ENCODE measurements at places on chromosomes 6 and 20.

DNA sequence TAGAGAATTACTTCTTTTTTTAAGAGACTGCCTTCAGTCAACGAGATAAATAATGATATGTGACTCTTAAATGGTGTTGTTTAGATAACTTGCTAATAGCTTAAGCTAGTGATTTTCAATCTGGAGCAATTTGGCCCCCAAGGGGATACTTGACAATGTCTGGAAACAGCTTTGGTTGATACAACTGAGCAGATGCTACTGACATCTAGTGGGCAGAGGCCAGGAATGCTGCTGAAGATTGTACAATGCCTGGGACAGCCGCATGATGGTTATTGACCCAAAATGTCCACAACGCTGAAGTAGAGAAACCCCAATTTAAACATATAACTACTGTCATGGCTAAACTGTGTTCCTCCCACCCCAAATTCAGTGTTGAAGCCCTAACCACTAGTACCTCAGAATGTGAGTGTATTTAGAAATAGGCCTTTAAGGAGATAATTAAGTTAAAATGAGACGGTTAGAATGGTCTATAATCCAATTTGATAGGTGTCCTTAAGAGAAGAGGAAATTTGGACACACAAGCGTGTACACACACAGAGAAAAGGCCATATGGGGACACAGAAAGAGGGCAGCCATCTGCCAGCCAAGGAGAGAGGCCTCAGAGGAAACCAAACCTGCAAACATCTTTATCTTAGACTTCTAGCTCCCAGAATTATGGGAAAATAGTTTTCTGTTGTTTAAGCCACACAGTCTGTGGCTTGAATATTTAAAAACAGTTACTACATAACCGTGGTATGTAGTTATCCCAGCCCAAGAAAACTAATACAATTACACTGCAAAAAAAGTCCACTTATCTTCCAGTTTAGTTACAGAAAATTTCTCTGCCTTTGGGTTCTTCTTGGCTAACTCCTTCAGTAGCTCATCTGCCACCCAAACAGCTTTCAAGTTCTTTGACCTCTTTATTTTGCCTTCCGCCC is 22.2 kb downstream of the RWDD2A start:
- peak; percentile 55 for DNase-seq

GRCh38 chr20:54204481-54204880 is 3.4 kb upstream of the PFDN4 start:
- DNase-seq, result no peak

DNA sequence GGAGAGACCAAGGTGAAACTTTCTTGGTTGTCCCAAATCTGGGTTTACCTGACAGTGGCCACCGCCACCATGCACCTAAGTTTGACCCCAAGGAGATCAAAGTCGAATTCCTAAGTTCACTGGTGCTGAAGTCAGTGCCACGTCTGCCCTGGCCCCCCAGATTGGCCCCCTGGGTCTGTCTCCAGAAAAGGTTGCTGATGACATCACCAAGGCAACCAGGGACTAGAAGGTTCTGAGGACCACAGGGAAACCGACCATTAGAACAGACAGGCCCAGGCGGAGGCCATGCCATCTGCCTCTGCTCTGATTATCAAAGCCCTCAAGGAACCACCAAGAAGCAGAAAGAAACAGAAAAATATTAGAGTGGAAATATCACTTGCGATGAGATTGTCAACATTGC is 91.2 kb downstream of the DLL1 start:
- no peak for DNase-seq

GRCh38 chr20:62181808-62182207 is 1.0 kb upstream of the MTG2 start:
- DNase-seq, result no peak

- no peak for DNase-seq
These were observed 236.5 kb upstream of the AFDN start for GRCh38 chr6:167590193-167590592.

- DNase-seq, result no peak
These were observed 33.2 kb downstream of the CLIC5 start for GRCh38 chr6:45982280-45983036.

GRCh38 chr20:63692436-63693082 is 3.9 kb upstream of the TNFRSF6B start:
- DNase-seq, result no peak

GRCh38 chr6:151481786-151482185 is 12.0 kb upstream of the CCDC170 start:
- DNase-seq, result no peak

DNA sequence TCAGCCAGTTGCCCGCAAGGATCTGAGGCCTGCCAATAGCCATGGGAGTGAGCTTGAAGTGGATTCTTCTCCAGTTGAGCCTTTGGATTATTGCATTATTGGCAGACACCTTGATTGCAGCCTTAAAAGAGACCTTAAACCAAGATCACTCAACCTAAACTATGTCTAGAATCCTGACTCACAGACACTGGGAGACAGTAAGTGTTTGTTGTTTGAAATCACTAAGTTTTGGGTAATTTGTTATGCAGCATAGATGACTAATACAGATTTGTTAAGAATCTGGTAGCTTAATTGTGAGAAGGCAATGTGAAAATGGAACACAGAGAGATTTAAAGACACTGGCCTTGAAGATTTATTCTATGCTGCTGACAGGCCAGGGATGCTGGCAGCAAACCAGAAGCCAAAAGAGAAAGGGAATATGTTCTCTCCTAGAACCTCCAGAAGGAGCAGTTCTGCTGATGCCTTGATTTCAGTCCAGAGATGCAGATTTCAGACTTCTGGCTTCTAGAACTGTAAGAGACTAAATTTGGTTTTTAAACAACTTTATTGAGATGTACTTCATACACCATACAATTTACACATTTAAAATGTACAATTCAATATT is 17.6 kb downstream of the SIRPD start:
- no peak for DNase-seq
